ENCODE measurements at places on chromosomes 2 and 18.

GRCh38 chr2:74655579-74655978, 1.5 kb downstream of the SEMA4F start:
- no peak for DNase-seq

DNA sequence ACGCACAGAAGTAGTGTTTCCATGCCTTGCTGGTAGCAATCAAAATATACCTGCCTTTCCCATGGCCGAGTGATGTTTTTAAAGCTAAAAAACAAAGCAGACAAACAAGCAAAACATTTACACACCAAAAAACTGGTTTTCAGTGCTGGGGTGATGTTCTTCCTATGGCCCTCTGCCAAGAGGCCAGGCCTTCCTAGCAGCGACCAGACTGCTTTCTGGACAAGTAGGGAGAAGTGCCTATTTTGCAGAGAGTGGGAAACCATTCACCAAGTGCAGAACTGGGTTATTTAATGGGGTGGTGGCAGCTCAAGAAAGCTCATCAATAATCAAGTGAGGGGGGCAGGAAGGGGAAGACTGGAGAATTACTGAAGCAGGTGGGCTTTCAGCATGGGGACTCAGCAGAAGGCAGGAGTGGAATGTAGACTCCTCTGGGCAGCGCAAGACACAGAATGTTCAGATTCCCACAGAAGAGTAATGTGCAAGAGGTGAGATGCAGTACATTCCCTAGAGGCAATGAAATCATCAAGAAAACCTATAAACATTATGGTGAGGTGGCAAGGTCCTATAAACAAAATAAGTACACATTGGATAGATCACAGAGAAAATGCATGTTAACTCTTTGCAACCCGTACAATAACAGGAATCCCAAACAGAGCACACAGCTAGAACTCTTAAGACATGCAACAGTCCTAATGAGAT, 44.0 kb downstream of the CPO start:
- no peak for DNase-seq

DNA sequence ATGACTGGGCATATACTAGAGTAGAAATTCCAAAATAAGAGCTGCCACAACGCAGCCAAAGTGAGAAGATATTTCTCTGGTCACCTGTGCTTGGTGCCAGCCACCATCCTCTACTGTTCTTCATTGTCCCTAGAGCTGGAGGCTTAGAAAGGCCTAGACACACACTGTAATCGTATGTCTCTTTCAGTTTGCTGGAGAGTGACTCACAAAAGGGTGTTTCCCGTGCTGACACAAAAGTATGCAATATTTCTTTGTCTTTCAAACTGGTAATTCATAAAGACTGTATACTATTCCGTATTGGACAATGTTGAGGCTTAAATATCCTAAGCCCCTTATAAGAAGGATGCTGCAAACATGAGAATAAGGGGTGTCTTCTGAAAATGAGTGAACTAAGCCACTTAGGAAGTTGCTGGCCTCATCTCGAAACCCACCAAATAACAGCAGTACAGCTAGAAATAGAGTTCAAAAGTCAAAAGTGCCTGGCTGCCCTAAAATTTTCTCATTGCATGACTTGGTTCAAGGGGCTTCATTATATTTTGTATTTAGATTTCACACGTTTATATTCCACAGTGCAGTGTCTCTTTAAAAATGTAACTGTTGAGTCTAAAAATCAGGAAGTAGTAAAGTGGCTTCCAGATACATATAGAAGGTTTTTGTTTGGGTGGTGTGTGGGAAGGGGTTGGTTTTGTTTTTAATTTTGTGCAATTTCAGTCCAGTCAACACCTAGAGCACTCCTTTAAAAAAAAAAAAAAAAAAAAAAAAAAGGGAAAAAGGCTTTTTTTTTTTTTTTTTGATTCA, 601.1 kb downstream of the ARHGAP15 start:
- no peak for DNase-seq

DNA sequence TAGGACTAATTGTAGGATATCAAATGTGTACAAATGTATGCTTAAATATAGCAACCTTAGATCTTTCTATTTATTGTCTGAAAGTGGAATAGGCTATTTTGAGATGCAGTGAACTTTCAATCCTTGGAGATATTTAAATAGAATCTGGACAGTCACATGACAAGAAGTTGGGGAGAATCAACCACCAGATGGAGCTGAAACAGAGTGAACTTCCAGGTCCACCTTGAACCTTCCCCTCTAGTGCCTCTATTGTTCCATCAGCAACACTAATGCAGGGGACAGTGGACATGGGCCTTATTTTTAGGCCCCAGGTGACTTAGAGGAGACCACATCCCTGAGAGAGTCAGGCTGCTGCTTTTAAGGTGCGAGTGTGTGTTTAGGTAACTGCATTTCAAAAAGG, 37.0 kb upstream of the CRIM1 start:
- DNase-seq, result no peak

DNA sequence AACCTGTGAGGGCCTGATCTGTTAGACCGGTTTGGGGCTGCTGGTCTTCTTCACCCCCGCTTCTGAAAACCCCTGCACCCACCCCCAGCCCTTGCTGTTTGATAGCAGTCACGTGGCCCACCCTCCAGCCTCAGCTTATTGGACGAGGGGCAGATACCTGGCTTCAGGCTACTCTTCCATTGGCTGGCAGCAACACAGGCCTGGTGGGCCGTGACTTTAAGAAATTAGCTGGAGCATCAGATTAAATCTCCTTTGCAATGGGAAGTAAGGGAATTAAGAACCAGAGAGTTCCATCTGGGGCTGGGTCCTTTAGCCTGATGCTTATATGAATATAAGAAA, 107.3 kb downstream of the KLHL29 start:
- DNase-seq, result no peak

DNA sequence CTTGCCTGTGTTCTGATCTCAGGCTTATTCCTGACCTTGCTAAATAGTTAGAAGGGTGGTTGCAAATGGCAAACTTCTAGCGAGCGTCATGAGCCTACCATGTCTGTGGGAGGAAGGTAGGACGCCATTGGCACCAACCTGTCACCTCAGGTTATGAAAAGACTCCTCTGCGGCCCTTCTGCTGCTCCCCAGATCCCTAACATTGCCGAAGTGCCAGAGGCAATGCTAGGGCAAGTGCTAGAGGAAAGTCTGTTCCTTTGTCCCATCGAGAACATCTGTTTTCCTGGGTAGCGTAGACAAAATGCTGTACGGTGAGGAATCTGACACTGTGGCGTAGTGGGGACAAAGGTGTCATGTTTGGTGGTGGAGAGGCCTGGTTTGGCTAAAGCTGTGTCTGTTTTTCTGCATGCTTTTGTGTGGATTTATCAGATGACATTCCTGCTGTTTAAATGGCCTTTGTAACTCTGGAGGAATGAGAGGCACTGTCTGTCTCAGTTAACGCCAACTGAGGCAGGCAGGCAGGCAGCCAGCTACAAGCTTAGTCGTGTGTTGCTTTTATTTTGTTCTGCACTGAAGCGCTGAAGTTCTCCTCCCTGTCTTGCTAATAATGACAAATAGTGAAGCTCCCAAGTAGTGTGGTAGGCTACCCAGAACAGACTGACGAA, 94.1 kb downstream of the PRPF40A start:
- no peak for DNase-seq

DNA sequence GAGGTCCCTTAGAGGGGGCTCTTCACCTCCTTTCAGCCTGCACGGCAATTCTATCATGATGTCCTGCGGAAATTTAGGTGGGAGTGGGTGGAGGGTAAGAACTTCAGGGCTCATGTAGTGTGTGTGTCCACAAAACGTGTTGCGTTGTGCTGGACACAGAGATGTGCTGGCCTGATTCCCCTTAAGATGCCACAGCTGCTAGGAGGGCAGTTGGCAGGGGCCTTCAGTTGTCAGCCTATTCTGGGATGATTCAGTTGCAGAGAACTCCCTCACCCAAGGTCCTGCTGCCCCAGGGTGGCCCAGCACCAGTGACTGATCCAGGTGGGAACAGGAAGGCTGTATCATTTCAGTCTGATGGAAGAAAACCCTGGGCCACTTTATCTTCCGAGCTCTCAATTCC, 1.0 kb upstream of the HJURP start:
- no peak for DNase-seq

DNA sequence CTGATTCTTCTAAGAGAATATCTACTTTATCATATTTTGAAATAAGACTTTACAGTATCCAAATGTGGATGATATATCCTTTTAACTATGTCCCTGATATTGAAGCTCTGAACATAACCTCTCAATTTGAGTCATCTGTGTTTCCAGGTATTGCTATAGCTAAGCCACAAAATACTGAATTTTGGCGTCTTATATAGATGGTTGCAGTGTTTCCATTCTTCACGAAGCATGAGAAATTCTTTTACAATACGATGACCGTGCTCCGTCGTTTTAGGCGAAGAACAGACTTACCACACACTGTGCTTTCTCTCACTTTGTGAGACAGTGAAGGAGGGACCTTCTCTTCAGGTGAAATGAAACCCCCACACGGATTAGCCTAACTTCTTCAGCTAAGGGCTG, 45.3 kb downstream of the LRRFIP1 start:
- no peak for DNase-seq

GRCh38 chr2:174836377-174836994, 72.2 kb upstream of the CHRNA1 start:
- no peak for DNase-seq
